ENCODE measurements at places on chromosomes 4 and X.

DNA sequence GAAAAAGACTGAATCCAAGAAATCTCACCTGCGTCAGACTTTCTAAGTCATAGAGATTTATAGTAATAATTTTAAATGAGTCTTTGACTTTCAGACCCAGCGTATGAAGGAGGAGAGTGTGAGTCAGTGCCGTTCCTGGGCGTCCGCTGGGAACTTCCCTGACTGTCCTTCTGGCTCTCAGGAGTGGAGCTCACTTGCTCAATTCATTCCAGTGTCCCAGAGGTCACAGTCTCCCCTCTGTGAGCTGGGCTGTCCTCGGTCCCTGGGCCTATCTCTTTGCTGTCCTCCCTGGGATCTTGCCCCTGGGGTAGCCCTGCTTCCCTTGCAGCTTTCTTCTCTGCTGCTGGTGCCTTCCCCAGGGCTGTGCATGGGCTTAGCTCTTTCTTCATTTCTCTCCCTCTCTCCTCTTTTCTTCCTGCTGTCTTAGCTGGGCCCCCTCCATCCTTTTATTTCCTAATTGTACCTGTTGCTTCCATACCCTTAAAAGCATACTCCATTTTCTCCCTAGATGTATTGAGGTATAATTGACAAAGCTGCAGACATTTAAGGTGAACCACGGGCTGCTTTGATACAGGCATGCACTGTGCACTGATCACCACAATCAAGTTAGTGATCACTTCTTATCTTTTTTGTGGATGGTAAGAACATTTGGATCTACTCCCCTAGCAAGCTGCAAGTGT lies 11.6 kb downstream of the SORBS2 start:
- no peak for DNase-seq

- DNase-seq, result peak; percentile 95
These were observed at the start of gene WDR1 for GRCh38 chr4:10116569-10117358. TSS of gene WDR1 (minus strand) at chr4:10116799. CDS start at chr4:10116666, 133 bp downstream.

GRCh38 chr4:22903913-22904312 lies 211.2 kb downstream of the GBA3 start:
- no peak for DNase-seq

DNA sequence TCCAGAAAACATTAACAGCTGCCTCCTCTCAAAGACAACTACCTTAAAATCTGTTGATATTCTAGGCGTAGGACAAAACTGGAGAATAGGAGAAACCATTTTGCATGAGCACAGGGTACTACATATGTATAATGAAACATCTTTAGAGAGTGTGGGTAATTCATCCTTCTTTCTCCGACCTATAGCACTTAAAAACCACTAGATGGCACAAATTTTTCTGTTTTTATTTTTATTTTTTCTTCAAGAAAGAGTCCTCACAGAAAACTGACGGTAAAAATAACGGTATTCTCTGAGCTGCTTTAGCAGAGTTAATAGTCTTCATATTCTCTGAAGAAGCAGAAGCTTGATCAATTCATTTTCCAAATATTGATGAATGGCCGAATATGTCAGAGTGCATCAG lies 14.6 kb downstream of the SMIM31 start:
- DNase-seq, result no peak

GRCh38 chrX:47743504-47743903 lies 84.5 kb upstream of the UXT start:
- DNase-seq, result peak; percentile 4

DNA sequence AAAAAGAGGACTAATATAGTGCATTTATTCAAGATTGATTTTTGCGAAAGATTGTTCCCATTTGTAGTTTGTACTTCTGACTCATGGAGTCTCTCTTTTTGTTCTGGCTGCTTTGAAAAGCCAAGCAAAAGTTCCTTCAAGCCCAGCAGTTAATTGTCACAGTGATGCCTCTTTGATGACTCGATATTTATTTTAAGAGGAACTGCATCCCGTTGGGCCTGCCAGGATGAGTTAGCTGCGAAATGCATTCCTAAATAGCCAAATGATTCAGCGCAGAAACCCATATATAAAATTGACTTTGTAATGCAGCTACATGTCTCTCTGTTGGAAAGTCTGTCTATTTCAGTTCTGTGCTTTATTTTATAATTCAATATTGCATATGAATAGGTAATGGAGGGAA lies 295.1 kb downstream of the GBA3 start:
- no peak for DNase-seq
